SIG-M5 (cell line): ENCODE measurements at places on chromosomes 1 and 21.
A peak's percentile ranks its signal among the peaks of the same experiment; 100 is the strongest.

DNA sequence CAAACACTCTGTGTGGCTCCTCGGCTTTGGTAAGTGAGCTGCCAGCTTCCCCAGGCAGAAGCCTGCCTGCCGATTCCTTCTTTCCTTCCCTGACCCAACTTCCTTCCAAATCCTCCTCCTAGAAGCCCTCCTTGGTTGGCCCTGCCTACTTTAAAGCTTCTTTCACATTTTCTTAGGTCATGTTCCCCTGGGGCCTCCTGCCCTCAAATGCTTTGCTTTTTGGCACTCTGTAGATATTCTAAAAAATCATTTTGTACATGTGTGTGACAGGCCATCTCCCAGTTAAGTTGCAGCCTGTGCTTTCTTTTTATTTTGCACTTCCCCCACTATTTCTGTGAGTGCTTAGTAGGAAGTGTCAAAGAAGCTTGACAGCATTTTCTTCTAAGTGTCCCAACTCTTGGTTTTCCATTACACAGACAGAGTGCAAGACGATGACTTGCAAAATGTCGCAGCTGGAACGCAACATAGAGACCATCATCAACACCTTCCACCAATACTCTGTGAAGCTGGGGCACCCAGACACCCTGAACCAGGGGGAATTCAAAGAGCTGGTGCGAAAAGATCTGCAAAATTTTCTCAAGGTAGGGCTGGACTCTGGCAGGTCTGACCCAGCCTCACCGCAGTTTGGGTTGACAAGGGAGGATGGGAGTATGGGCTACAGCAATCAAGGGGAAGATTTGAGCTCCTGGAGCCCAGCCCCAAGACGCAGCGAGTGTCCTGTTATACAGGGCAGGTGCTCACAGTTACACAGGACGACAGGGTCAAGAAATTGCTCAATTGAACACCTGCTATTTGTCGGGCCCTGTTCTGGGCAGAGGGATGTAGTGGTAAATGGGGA, at the start of gene S100A9:
Gene S100A9 (plus strand): TSS at position 2 of the 838 bp plus-strand sequence. CDS start 430 bp downstream, at position 432.
- peak; percentile 28 for DNase-seq

- DNase-seq, result no peak
Measured at GRCh38 chr1:7555391-7556185, 215.5 kb upstream of the VAMP3 start.

DNA sequence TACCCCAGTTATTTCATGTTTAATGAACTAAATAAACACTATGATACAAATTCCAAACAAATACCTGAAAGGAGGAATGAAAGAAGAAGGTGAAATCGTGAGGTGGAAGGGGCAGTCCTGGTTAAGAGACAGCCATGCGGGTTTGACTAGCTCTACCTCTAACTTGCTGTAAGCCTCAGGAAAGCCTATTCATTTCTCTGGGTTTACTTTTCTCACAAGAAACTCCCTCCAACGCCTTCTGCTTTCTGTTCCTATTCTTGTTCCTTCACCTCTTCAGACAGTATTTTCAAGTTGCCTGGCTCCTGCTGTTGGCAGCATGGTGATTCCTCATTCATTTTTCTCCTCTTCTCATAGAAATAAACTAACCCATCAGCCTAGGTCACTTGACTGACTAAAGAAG, 92.4 kb downstream of the NTPCR start:
- DNase-seq, result no peak

DNA sequence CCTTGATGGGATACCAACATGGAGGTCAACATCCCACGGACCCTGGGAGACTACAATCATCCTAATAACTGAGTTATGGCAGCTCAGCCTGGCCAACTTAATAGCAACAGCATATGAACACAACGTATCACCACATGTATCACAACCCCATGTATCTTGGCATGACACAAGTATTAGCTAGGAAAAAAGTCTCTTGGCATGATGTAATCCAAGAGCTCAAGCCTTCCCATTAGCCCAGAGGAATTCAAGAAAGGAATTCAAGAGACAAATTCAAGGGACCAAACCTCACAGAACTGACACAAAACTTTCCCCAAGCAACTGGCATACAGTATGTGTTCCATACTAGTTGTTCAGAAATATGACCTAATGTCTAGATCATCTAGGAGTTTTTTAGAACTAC, 100.9 kb upstream of the HMGB4 start:
- no peak for DNase-seq

DNA sequence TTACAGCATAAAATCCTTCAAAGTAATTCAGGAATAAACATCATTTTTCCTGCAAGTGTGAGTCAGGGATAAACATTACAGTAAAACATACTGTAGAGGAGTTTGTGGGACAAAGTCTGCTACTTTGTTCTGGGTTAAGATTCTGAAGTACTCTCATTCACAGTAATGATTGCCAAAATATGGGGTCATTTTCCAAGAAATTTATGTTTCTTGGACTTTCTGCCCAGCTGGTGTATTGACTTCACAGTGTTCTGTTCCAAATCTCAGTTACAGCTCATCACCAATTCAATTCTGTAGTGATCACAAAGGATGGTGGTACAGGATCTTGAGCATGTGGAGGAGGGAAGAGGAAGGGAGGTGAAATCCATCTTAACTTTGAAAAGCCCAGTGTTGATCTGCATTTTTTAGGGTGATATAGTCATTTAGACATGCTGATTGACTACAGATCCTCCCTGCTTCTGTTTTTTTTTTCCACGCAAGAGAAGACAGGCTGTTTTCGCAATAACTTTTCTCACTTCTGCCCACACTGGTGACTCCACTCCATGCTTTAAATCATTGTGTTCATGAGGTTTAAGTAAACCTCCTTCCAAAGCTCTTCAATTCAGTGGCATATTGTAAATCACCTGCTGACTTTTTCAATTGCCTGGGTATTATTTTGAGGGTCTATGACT, 60.4 kb upstream of the C1orf53 start:
- peak; percentile 46 for DNase-seq

GRCh38 chr1:152111515-152111968, 3.7 kb downstream of the TCHH start:
- no peak for DNase-seq

DNA sequence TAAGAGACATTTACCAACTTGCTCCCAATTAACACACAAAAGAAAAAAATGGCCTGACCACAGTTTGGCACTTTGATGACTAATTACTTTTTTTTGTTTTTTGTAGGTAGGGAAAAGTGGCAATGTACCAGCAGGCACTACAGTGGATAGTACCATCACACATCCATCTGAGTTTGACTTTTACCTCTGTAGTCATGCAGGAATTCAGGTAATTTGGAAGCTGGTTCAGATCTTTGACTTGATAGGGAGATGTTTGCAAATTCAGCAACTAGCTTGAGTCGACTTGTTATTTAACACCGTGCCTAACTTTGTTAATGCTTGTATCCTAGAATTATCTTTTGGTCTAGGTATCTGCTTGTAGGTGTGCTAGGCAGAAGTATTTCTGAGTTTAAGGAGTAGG, 33.0 kb upstream of the AGO1 start:
- no peak for DNase-seq

- DNase-seq, result no peak
Measured at GRCh38 chr1:45409276-45409675, 69.0 kb upstream of the MUTYH start.

DNA sequence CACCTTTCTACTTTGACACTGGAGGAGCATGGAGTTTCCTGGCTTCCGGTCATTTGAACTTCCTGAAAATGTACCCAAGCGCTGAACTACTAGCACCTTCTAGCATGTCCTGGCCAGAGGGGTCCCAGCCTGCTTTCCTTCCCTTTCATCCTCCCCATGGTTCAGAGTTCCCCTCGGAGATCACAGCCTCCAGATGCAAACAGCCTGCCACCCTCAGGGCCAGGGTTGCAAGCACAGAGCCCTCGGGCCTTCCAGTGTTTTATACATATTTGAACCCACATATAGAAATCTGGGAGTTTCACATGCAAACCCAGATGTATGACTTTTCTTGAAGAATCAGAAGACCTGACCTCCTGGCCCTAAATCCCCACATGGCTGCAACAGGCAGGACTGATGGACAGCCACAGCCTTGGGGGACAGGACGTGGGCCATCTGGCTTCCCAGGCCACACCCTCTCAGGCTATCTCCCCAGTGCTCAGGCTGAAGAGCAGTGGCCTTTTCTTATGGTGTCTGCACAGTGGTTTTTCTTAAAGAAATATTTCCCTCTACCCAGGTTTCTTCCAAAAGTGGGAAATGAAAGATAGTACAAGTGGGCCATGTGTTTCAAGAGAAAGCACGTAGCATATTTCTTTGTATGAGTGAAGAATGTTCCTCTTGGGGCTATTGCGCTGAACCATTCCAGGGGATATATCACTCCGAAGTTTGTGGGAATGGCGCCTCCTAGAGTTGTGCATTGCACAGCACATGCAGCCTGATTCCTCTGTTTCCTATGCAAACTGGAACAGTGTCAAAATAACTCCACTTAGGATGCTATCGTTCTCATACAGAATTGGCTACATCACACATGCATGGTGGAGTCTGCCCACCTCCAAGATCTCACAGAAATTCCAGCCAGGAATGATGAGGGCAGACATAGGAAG, 232.0 kb upstream of the VAMP3 start:
- no peak for DNase-seq

GRCh38 chr21:15020797-15021196, 44.0 kb downstream of the NRIP1 start:
- no peak for DNase-seq

GRCh38 chr1:117416546-117417125, 49.4 kb downstream of the MAN1A2 start:
- DNase-seq, result no peak

DNA sequence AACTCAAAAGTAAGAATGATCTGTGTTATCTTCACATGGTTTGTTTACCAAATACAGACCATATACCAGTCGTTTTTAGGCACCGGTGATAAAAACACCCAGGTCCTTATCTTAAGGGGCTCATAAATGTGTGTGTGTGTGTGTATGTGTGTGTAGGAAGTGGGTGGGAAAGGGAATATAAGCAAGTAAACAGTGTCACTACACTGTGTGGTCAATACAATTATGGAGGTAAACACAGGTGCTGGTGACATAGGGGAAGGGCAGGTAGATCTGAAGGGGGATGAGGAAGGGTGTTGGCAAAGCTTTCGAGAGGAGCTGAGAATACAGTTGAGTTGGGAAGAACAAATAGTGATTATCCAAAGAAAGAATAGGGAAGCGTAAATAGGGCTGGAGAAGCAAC, 19.1 kb upstream of the MRPS6 start:
- DNase-seq, result no peak

DNA sequence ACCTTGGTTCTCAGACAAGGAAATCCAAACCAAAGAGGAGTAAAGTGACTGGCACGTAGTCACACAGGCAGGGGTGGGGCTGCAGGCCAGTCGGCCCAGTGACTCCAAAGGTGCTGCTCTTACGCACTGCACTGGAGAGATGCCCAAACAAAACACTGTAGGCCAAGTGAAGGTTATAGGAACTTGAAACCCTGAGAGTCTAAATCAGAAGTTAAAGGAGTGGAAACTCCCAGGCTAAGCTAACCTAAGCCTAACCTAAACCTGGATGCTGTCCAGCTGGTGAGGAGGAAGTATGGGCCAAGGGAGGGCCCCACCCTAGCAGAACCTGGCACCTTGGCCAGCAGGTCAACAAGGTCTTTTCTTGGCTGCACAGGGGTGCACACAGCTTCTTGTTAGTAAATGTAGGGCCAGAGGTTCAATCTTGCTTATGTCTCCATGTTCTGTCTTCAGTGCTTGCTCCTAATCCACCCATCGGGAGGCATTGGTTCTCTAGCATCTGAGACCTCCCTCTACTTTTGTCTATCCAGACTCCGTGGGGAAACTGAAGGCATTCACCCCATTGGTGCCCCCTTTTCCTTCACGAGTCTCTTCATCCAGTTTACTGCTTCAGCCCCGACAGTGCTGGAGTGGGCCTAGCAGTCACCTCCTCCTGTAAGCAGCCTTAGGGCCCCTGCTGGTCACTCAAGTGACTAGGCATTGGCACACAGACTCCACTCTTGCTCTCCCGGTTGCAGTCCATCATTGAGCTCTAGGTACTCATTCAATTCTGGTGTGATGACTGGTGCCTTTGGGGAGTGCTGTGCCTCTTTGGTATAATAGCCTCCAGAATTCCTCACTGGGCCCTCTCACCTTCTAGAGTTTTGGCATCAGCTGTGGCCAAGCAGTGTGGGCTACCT, 12.9 kb upstream of the TMEM125 start:
- no peak for DNase-seq

DNA sequence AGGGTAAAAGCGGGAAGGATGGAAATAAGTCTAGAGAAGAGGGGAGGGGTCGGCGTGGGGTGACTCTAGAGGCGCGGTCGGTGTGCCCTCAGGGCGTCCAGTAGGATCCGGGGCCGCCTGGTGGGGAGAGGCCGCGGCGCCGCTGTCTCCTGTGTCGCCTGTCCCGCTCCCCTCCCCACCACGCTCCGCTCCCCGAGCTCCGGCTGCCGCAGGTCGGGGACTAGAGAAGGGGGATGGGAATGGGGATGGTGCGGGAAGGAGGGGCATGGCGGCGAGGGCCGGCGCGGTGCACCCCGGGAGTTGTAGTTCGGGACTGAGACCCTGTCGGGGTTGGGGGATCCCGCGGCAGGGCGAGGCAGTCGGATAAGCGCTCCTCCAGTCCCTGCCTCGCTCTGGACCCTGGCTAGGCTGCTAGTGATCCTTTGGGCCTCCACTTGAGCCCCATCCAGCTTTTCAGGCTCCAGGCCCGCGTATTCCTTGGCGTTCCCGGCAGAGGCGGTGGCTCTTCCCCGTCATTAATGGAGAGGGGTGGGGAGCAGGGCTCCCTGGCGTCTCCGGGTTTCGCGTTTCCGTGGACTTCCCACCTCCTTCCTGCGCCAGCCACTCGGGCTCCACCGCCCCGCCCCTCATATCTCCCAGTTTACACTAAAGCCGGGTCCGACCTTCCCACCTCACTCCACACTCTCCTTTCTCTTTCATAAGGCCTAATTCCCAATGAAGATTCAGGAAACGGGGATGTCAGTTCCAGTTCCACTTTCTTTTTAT, at the start of gene ENTREP3:
Gene ENTREP3 (minus strand): TSS at position 241 of the 765 bp plus-strand sequence. CDS start 606 bp downstream, outside the sequence.
- no peak for DNase-seq

DNA sequence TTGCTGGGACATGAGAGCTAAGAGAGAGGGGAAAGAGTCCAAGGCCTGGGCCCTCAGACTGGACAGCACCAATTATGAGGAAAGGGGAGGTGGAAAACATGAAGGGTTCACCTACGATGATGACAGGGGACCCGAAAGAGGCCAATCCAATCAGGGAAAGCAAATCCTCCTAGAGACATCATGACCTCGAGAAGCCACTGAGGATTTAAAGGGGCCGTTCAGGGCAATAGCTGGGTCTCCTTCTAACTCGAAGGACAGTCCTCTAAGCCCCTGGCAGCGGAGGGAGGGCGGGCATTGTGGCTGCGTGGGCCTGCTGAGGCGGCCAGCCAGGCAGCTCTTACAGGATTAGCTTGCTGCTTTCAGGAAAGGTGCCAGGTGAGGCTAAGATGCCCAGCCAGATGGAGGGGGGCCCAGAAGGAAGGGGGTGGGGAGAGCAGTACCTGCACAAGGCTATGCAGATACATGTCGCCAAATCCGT, 7.4 kb downstream of the MEF2D start:
- DNase-seq, result no peak
